ENCODE measurements at places on chromosomes 2 and 18.

DNA sequence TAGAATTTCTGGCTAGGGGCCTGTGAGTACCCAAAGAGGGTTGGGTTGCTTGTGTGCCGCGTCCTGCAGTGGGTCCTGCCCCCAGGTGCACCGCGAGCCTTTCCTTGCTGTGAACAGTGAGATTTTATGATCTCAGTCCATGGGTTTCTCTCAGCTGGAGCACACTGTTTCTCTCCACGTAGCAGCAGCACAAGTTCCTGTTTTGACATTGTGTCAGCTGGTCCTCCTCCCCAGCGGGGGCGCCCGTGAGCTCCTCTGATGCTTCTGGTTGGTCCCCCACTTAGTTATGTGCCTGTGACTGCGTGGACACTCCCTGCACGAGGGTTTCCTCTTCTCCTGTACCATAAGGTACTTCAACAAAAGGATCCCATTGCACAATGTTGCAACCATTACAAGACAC is 29.8 kb downstream of the TSHZ1 start:
- DNase-seq = no peak

GRCh38 chr2:44941551-44942234 is at the start of gene SIX3:
Gene SIX3 (plus strand): TSS chr2:44941702. CDS start chr2:44942105, 403 bp downstream.
- peak; percentile 28 for DNase-seq

DNA sequence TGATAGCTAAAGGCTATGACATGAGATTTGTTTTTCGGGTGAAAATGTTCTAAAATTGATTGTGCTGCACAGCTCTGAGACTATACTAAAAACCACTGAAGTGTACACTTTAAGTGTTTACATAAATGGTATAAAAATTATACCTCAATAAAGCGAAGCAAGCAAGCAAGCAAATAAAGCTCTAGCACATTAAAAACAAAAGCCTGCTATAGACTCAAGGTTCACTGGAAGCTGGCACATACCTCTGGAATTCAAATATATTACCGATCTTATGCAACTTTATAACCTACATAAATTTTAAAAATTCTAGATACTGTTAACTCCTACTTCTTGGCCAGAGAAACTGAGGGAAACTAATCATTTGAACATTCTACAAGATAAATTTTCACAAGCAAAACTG is 20.1 kb downstream of the PELI1 start:
- no peak for DNase-seq

DNA sequence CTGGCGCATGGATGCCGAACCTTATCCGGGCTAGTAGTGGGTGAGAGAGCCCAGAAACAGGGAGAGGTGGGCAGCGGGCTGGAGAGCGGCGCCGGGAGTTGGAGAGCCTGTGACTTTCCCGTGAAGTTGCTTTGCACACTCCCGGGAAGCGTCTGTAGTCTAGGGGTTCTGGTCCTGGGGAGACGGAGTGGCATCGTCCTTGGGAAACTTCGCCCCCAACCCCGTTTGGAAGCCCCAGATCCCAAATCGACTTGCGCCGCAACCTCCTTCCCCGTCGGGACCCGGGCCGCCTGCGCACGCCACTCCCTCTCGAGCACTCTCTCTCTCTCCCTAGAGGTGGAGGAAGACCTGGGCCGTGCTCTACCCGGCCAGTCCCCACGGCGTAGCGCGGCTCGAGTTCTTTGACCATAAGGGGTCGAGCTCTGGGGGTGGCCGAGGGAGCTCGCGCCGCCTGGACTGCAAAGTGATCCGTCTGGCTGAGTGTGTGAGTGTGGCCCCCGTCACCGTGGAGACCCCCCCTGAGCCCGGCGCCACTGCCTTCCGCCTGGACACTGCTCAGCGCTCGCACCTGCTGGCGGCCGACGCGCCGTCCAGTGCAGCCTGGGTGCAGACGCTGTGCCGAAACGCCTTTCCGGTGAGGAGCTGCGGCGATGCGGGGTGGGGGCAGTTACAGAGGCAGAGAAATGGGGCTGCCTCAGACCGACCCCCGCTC is 456 bp downstream of the DOK1 start:
- peak; percentile 24 for DNase-seq

DNA sequence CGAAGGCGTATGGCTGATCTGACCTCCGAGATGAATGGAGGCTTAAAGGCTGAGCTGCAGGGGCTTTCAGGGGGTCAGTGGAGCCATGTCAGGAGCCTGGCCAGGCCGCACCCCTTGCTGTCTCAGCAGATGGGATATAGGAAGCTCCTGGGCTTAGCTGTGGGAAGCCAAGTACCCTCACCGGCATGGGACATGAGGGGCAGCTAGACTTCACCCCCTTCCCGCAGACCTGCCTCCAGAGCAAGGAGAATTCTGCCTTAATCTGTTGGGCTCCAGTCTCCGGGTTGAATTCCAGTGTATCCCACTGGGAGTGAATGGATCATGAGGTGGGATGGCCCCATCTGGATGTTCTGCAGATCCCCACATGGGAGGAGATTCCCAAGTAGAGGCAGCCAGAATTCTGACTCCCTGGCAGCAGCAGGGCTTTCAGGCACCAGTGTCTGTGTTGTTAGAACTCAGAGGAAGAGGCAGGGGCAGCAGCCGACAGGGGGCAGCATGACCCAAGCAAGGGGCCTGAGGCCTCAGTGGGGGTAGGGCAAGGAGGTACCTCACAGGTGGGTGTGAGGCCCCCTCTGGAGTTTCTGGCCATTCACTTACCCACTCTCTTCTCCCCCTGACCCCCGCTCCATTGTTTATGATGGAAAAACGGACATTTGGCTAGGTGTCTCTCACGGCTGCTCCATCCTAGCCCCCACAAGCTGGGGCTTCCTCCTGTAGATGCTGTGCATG is 19.1 kb downstream of the CAPG start:
- DNase-seq = peak; percentile 60

GRCh38 chr2:158478237-158478636 is 21.5 kb downstream of the PKP4 start:
- no peak for DNase-seq

DNA sequence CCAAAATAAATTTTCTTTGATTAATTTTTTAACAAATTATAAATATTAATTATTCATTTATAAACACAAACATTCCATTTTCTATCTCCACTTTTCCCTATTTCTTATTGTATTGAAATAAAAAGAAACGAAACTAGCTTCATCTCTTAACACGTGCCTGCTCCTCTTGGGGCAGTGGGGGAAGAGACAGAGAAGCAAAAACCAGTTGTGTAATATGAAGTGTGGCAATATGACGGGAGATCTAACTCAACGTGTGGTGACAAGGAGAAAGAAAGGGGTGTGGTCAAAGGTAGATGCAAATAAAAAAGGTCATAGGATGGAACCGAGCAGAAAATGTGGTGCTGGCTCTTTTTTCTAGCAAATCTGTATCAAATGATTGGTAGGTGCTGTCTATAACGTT is 106.9 kb upstream of the SLC8A1 start:
- peak; percentile 33 for DNase-seq

DNA sequence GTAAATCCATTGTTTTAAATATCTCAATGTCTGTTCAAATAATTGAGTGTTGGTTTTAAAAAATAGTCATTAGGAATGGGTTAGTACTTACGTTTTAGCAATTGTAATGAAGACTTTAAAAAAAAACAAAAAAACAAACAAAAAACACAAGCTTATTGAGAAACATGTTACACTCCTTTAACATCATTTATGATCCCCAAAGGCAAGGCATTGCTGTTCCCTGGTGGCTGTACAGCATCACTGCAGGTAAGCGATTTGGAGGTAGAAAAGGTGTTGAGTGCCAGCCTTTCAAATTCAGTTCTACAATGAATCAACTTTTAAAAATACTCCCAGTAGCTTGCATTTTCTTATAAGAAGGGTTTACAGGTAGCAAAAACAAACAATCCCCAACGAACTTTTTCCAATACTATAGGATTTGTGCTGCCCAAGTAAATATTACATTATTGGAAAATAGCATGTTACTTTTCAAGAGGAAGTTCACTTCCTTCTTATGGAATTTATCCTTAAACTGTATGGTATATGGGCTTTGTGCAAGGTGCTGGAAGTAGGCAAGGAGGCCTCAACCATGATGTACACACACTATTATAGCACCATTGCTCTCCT is 27.5 kb downstream of the CNRIP1 start:
- DNase-seq = peak; percentile 65

GRCh38 chr18:80009661-80010550 is 21.5 kb upstream of the TXNL4A start:
- DNase-seq = peak; percentile 71

- DNase-seq = no peak
These were observed 96.6 kb downstream of the QPCT start for GRCh38 chr2:37441055-37441454.

DNA sequence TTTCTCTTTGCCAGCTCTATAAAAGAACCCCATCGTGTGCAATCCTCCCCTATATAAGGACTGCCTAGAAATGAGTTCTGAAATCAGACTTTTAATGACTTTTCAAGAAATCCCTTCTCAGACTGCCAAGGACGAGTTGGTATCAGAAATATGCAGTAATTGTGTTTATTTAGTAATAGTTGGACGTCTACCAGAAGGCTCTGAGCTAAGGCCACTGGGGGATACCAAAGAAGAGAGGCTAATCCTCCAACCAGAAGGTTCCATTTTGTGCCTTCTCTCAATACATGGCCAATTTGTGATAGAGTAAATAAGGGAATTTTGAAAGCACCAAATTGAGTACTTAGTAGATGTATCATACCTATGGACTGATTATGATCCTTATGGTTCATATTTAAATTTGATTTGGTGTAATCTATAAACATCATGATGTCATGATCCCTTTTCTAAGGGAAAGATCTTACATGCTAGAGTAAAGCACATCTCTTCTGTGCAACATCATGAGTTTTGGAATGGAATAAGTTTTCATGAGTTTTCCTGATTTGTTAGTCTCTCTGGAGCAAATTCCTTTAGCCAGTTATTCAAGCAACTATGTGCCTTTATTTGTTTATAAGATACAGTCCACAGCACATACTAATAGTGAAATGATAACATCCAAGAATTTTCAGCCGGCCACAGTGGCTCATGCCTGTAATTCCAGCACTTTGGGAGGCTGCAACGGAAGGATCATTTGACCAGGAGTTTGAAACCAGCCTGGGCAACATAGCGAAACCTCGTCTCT is 82.2 kb upstream of the LTBP1 start:
- DNase-seq = no peak

DNA sequence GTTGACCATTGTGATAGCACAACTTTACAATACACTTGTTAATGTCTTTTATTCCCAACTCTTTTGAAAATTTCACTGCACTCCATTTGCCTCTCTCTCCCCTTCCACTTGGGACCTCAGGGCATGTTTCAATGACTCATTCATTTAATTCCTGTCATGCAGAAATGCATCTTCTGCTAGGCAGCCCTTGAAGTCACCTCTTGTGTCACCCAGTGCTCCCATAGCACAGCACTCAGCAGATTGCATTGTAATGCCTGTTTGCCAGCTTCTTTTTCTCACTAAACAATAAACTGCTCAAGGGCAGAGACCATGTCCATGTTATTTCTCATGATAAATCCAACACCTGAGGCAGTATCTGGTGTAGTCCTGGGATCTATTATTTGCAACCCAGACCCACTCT is 85.9 kb upstream of the ACSL3 start:
- peak; percentile 61 for DNase-seq
